ENCODE measurements at places on chromosomes 7 and 10. TPM values are rescaled to one million over a fixed set of nuclear protein-coding genes. Genes with fewer than 3 reads are reported as not detected.

HYAL4 gene
- not detected for total RNA-seq

OR6B1 gene
- total RNA-seq, result not detected

NKX2-3 gene
- total RNA-seq, result not detected

OR13A1 gene
- not detected for total RNA-seq

MRC1 gene
- 0.12 TPM for total RNA-seq

MYL10 gene
- total RNA-seq, result not detected

CYP3A4 gene
- not detected for total RNA-seq

CPA1 gene
- total RNA-seq, result not detected

RARRES2 gene
- not detected for total RNA-seq

TMEM270 gene
- total RNA-seq, result not detected

All from endothelial cell of umbilical vein (primary cell).